ENCODE measurements at places on chromosomes 12 and 14.

- no peak for DNase-seq
Measured at GRCh38 chr12:100473716-100474150, at the start of gene NR1H4. TSS of gene NR1H4 (plus strand) at chr12:100473866. CDS start at chr12:100493324, 19,458 bp downstream.

DNA sequence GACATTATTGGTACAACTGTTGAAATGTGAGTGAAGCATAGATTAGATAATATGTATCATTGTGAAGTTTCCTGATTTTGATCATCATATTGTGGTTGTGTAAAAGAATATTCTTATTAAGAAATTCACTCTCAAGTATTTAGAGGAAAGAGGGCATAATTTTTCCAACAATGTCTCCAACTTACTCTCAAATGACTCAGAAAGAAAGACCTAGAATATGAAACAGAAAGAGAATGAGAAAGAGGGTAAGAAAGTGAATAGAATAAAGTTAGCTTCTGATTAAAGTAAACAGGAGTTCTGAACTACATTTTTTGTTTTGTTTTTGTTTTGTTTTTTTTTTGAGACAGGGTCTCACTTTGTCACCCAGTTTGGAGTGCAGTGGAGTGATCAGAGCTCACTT lies 123.0 kb downstream of the CPNE8 start:
- no peak for DNase-seq

DNA sequence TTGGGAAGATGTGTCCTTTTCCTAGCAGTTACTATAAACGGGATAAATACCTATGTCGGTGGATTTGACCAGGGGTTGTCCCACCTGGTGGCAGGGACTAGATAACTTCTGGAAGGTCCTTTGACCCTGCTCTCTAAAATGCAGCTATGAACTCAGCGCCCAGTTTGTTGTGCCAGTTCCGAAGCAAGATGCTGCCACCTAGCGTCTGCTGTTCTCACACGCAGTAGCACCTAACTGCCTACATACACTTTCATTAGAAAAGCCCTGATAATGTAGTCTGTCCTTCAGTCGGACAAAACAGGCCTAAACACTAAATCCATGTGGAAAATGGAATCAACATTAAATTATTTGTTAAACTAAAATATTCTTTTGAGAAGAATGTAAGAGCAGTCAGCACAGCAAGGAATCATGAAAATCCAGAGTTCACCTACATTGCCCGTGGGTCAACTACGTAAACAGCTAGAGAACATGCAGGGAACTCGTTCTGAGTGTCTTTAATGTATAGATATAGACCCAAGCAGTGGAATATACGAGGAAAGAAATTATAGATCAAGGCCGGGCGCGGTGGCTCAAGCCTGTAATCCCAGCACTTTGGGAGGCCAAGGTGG lies 51.1 kb upstream of the CRACR2A start:
- no peak for DNase-seq

DNA sequence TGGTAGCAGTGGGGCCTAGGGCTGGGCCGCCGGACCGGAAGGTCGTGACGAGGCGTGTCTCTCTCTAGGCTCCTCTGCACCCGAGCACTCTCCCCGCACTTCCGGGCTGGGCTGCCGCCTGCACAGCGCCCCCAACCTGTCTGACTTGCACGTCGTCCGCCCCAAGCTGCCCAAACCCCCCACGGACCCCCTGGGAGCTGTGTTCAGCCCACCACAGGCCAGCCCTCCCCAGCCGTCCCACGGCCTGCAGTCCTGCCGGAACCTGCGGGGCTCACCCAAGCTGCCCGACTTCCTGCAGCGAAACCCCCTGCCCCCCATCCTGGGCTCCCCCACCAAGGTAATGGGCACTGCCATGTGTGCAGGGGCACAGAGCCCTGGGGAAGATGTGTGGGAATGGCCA lies 13.3 kb upstream of the PUS1 start:
- no peak for DNase-seq

GRCh38 chr14:89429199-89430181 lies 12.5 kb upstream of the FOXN3 start:
- DNase-seq, result no peak

GRCh38 chr12:1663440-1664132 lies 27.3 kb upstream of the ADIPOR2 start:
- no peak for DNase-seq

GRCh38 chr12:130138478-130138877 lies 23.8 kb upstream of the FZD10 start:
- DNase-seq, result no peak

DNA sequence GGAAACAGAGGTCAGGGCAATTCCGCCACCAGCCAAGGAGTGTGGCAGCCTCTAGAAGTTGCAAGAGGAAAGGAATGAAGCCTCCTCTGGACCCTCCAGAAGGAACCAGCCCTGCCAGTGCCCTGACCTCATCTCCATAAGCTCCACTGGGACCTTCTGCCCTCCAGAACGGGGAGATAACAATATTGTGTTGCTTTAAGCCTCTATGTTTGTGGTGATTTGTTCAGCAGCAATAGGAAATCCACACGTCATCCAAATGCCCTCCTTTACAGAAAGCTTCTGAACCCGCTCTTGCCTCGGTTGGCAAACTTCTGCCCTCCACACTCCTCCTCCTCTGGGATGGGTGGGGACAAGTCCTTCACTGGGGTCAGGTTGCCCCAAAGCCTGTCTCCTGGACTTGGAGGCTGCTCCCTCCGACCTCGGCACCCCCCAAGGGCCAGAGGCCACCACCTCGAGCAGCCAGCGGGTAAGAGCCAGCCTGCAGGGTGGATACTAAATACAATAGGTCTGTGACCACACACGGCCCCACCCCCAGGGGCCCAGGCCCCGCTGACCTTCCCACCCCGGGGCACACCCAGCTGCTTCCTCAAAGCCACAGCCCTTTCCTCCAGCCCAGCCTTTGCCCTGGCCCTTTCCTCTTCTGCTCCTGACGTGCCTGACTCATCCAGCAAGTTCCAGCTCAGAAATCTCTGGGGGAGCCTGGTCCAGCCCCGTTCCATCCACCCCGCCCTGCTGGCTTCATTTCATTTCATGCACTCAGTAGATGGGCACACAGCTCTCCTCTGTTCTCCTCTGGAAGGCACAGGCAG lies 58.7 kb upstream of the NCOR2 start:
- no peak for DNase-seq

Measured in activated gamma-delta T cell (primary cell).